ENCODE measurements at places on chromosomes 2 and 18. TPM values are rescaled to one million over a fixed set of nuclear protein-coding genes. Genes with fewer than 3 reads are reported as not detected.

- DNase-seq: peak; percentile 90
Observed at GRCh38 chr2:39665811-39666490, at the start of gene TMEM178A. TMEM178A (plus strand) TSS chr2:39665917; CDS start chr2:39665975, 58 bp downstream.

- DNase-seq: no peak
Observed at GRCh38 chr2:29017716-29018435, 36.8 kb downstream of the TOGARAM2 start.

DNA sequence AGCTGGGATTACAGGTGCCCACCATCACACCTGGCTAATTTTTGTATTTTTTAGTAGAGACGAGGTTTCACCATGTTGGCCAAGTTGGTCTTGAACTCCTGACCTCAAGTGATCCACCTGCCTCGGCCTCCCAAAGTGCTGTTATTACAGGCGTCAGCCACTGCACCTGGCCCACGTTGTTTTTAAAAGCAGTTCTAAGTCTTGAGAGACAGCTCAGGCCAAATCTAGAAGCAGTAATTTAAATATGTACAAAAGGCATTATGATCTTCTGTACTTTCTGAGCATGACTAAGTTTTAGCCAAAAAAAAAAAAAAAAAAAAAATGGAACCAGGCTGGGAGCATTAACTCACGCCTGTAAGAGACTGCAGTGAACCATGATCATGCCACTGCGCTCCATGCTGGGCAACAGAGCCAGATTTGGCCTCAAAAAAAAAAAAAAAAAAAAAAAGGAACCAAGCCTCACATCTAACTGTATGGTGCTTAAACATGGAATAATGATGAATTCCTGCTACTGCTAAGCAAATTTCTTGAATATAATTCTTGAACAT, 4.0 kb downstream of the ABHD3 start:
- DNase-seq: no peak

DNA sequence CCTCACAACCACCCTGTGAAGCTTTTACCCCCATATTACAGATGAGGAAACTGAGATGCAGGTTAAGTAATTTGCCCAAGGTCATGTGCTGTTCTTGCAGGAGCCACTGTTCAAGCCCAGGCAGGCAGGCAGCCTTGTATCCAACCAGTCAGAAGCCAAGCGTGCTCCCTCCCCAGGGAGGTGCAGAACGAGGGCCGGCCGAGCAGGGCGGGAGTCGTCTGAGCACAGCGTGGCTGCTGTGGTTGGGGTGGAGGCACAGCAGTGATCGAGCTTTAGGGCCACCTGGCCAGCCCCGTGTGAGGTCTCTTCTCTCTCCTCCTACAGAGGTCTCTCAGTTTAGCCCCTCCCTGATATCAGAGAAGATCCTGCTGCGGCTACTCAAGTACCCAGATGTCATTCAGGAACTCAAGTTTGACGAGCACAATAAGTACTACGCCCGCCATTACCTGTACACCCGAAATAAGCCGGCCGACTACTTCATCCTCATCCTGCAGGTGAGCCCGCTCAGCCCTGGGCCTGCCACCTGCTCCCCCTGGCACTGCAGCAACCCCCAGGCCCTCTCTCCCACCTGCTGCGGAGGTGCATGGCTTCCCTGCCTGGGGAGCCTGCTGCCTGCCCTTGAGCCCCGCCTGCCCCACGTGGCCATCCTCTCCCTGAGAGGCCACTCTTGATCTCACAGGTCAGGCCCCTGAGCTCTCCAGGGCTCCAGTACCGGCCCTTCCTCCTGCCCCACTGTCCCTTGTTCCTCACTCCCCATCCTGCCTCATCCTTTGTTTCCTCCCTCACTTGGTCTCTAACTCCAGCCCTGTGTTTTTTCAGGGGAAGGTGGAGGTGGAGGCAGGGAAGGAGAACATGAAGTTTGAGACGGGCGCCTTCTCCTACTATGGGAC, 17.1 kb upstream of the CNNM3 start:
- DNase-seq: peak; percentile 11

DNA sequence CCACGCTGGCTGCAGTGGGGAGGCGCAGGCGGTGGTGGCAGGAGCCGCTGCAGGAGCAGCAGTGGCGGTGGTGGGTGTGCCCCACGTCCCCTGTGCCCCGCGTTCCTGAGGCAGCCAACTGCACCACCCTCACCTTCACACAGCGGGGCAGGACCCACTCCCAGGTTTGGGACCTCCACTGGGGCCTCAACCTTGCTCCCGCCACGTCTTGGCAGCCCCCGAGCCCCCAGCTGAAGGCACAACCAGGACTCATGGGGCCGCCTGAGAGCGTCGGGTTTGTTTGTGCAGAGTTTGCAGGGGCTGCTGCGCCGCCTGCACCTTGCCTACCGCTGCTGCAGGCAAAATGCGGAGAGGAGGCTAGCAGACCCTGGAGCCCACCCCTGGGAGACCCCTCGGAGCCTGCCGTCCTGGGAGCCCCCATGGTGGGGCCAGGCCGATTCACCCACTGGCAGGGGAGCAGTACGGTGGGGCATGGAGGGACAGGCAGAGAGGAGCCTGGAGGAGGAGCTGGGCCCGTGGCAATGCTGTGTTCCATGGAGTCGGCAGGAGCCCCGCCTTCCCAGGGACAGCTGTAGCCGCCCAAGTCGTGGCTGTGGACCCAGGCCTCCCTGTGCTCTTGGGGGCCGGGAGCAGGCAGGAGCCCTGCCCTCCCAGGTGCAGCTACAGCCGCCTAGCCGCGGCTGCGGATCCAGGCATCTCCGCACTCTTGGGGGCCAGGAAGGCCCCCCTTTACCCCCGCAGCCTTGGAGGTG, 14.7 kb upstream of the EML6 start:
- DNase-seq: no peak

- DNase-seq: no peak
Observed at GRCh38 chr2:105598829-105599698, 145.6 kb upstream of the NCK2 start.

DNA sequence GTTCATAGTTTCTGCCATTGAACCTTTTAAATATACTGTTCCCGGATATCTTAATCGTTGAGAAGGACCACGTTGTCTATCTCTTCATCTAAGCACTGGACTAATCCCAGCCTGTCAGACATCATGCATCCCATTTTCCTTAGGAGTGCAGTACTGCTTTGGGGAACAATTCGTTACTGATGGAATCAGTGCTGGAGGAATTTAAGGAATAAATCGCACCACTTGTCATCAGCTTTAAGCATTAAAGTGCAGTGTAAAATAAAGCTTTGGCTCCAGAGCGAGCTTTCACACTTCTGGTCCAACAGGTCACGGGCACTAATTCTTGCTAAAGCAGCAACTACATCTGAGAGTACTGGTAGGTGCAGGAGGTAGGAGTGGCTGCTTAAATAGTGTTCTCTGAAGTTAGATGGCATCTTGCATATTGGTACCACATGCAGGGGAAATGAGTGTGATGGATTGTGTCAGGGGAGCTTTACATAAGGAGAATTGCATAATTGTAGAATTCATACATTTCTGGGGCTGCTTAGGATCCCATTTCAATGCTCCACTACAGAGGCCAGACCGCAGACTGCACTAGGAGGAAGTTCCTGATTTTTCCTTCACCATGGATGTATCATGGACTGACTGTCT, 105.7 kb upstream of the RASGRP3 start:
- no peak for DNase-seq

- no peak for DNase-seq
Observed at GRCh38 chr18:62602706-62603105, 79.9 kb downstream of the ZCCHC2 start.

DNA sequence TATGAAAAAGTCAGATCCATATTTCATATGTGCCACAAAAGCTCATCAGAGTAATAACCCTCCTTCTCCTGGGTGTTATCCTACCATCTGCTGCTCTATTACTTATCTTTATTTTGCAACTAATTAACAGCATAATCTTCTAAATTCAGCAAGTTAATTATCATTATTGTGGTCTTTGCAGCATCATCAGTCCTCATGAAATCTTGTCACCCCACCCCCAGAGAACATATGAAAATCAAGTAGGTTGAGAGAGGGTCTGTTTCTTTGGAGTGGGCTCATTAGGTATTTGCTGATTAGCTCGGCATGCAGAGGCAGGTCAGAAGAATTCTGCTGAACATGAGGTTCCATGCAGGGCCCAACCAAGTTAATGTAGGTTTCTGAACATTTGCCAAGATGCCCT, 64.8 kb downstream of the ATF2 start:
- no peak for DNase-seq

GRCh38 chr2:238835726-238836301, 12.1 kb upstream of the TWIST2 start:
- DNase-seq: no peak

- DNase-seq: no peak
Observed at GRCh38 chr2:160358046-160358445, 135.6 kb downstream of the RBMS1 start.

The UGT1A6 gene
- polyA plus RNA-seq: not detected

The ASNSD1 gene
- 15.5 TPM for polyA plus RNA-seq

The APOB gene
- not detected for polyA plus RNA-seq

The SULT1C2 gene
- not detected for polyA plus RNA-seq

The ALLC gene
- 0.08 TPM for polyA plus RNA-seq

The TMEM182 gene
- 3.4 TPM for polyA plus RNA-seq

The RESP18 gene
- polyA plus RNA-seq: not detected

The UGT1A5 gene
- polyA plus RNA-seq: not detected

The TACR1 gene
- not detected for polyA plus RNA-seq

The FEV gene
- polyA plus RNA-seq: 1.2 TPM

The DNAJC5G gene
- not detected for polyA plus RNA-seq

The CCDC74A gene
- 21.3 TPM for polyA plus RNA-seq

The SAG gene
- polyA plus RNA-seq: not detected

Measured in SK-N-SH (cell line).